ENCODE measurements at places on chromosomes 6 and 20. TPM values are rescaled to one million over a fixed set of nuclear protein-coding genes. Genes with fewer than 3 reads are reported as not detected.
A peak's percentile ranks its signal among the peaks of the same experiment; 100 is the strongest.

- no peak for DNase-seq
Observed at GRCh38 chr6:34610819-34611477, 54.8 kb upstream of the SPDEF start.

DNA sequence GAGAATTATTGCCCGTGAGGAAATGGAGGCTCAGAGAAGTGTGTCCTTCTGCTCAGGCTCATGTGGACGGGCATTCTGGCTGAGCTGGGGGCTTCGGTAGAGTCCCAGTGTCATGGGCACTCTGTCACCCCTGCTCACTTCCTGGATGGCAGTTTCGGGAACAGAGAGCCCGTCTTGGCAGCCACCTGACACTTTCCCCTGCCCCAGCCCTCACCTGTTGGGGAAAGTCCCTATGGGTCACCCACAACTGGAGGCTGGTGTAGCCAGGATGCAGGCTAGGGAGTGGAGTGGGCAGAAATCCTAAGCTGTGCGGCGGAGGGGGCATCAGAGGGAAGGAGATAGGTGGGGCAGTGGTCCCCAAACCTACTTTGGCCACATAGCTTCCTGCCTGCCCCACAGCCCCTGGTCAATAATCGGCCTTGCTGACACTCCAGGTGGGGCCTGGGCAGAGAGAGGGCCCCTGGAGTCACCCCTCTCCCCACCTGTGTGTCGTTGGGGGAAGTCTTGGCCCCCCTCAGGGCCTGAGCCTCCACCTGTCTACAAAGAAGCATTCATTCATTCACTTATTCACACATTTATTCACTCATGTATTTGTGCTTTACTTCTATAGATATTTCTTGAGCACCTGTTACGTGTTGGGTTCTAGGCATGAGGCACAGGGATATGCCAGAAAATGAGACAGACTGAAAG, 40.5 kb downstream of the SNAI1 start:
- peak; percentile 38 for DNase-seq

GRCh38 chr6:71028236-71028876, 71.5 kb upstream of the B3GAT2 start:
- no peak for DNase-seq

GRCh38 chr20:25676164-25676809, 20.4 kb downstream of the ZNF337 start:
- DNase-seq, result no peak

DNA sequence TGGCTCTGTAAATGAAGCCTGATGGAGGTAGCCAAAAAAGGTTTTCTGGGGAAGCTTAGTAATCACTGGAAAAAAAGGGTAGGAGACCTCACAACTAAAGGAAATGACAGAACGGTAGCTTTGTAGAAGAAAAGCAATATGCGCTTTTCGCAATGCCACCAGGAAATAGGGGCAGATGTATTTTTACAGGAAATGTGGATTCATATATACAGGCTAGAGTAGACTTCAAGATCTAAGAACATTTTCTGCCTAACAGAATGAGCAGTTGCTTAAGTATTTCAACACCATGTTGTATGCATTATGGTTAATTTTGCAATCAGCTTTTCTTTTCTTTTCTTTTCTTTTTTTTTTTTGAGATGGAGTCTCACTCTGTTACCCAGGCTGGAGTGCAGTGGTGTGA, 219.6 kb downstream of the CD83 start:
- no peak for DNase-seq

DNA sequence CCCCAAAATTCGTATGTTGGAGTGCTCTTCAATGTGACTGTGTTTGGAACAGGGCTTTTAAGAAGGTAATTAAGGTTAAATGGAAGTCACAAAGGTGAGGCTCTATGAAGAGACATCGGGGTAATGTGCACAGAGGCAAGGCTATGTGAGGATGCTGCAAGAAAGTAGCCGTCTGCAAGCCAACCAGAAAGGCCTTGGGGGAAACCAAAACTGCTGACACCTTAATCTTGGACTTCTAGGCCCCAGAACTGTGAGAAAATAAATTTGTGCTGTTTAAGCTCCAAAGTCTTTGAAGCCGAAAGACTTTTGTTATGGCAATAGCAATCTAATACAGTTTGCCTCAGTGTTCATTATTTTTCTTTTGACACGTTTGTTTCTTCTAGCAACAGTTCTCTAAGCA, 2.4 kb upstream of the IRAK1BP1 start:
- DNase-seq, result no peak

DNA sequence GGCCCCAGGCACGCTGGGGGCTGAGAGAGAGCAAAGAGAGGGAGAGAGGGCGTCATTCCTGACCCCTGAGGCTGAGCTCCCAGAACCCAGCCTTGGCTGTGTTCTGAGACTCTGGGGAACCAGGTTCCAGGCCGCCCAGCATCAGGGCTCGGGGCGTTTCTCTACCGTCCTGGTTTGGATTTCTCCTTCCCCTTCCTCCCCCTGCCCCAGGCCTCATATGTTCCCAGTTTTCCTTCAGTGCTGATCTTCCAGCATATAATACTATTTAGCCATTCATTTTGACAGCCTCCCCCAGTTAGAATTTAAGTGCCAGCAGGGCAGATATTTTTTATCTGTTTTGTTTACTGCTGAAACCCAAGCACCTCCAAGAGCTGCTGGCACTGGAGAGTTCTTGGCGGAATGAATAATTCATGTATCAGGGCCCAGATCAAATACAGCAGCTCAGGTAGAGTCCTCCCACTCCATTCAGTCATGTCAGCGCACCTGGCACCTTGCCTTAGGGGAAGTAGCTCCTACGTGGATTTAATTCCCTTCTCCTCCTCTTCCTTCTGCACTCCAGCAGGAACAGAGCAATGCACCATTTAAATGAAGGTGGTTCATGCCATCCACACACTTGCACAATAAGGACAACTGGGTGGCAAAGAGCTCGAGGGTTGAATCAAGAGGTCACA, 23.4 kb upstream of the FRMD1 start:
- peak; percentile 73 for DNase-seq

- peak; percentile 87 for DNase-seq
Observed at GRCh38 chr20:49483018-49483695, 689 bp upstream of the KCNB1 start.

DNA sequence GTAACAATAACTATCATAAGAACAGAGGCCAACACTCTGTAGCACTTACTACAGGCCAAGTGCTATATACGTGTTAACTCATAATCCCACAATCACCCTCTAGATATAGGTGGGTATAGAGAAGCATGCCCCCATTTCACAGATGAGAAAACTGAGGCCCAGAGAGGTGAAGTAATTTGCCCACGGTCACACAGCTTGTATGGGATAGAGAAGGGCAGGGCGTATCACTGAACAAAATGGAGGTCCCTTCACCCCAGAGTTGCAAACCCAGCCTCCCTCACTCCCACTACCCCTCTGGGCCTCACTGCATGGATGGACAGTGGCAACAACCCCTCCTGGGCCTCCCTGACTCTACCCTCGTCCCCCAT, 31.8 kb upstream of the PTGIS start:
- DNase-seq, result no peak

GRCh38 chr6:129748901-129749748, 39.1 kb upstream of the ARHGAP18 start:
- no peak for DNase-seq

- DNase-seq, result no peak
Observed at GRCh38 chr20:44460795-44461141, 14.9 kb upstream of the TTPAL start.

- DNase-seq, result no peak
Observed at GRCh38 chr20:34040300-34040995, 46.7 kb downstream of the RALY start.

DNA sequence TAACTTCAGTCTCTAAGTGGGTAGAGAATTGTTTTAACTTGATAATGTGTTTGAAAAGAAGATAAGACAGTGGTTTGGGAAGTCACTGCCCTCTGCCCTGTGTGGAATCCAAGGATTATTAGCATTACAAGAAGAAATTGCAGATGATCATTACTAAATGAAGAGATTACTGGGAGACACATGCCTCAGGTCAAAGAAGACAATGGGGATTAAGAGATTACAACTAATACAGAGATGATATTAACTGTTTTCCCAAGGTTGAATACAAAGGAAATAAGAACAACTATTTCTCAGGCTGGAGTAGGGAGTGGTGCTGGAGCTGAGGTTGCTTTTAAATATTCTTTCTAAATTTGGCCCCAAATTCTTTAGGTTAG, 166.0 kb downstream of the TRMT11 start:
- no peak for DNase-seq

GRCh38 chr6:45045253-45045601, 282.9 kb upstream of the RUNX2 start:
- no peak for DNase-seq

DNA sequence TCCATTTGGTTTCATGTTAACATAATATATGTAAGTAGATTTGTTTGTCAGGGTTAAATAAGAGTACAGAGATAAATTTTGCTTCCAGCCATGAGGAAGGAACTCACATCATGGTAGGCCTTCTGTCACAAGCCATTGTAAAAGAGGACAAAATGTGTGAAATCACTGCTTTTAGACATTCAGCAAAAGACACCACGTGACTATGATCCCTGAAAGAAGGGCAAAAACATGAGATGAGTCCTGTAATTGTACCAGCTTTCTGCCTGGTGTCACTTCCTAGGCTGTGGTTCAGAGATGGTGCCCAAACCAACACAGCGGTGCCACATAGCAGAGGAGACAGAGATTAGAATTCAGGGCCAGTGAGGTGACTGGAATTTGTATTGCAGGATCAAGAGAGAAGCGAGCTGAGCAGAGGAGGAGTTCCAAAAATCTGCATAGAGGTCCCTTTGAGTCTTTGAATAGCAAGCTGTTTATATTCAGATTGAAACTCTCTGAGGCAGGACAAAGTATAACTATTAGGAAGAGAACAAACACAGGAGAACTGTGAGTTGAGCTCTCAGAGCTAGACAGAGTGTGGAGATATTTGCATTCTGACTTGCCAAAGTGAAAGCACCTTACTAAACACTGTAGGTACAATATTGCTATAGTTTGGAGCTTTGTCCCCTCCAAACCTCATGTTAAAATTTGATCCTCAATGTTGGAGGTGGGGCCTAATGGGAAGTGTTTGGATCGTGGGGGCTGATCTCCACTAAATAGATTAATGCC, 52.6 kb upstream of the PDE7B start:
- DNase-seq, result no peak

DNA sequence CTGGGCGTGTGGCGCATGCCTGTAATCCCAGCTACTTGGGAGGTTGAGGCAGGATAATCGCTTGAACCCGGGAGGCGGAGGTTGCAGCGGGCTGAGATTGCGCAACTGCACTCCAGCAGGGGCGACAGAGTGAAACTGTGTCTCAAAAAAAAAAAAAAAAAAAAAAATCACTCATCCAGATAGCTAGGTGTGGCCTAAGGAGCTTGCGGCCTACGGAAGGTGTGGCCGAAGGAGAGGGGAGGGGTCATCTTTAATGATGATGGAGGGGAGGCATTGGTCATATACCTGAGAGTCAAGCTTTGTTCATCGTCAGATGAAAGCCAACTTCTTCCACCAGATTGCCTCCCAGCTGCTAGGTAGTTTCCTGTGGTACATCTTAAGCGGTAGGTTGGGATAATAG, 801 bp upstream of the PPARD start:
- DNase-seq, result peak; percentile 71

The NCOA5 gene
- 12.2 TPM for total RNA-seq

The UBE3D gene
- 12.0 TPM for total RNA-seq

The CD109 gene
- 1.3 TPM for total RNA-seq

The GJA10 gene
- not detected for total RNA-seq

The DPPA5 gene
- total RNA-seq, result 2.1 TPM

The PTCRA gene
- total RNA-seq, result not detected

The AGER gene
- 2.2 TPM for total RNA-seq

The PKHD1 gene
- 0.14 TPM for total RNA-seq
